ENCODE measurements at places on chromosomes 7 and 10.

GRCh38 chr7:112789453-112789816, 758 bp downstream of the TMEM168 start:
- DNase-seq, result no peak

- DNase-seq, result no peak
Observed at GRCh38 chr7:144738708-144739314, 97.0 kb downstream of the TPK1 start.

- no peak for DNase-seq
Observed at GRCh38 chr10:74677951-74678350, 148.4 kb upstream of the KAT6B start.

DNA sequence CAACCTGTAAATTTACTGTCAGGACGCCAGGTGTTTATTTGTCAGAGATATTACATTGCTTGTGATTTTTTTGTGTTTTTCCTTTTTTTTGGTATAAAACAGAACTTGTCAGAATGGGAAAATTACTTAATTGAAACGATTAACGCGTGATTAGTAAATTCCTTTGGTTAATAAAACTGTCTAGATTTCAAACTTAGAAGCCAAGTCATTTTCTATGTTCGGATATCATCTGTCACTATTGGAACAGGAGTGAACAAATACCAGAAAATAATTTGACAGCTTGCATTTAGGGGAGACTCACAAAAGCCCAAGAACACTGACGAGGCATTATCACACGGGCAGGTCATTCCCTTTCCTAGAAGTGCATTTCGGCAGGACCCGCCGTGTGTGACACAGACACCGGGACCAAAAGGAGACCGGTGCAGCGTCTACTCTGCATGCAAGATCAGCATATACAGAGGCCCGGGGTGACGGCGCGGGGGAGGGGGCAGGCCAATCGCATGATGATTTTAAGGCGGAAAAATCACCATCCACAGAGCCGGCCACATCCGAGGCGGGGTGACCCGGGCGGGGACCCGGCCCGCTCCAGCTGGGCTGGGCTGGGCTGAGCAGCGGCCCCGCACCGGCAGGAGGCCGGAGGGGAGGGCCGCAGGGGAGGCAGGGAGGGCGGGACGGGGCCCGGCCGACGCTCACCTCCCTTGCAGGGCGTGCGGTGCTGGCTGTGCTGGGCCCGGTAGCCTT, 841 bp downstream of the GLUD1 start:
- DNase-seq, result no peak

DNA sequence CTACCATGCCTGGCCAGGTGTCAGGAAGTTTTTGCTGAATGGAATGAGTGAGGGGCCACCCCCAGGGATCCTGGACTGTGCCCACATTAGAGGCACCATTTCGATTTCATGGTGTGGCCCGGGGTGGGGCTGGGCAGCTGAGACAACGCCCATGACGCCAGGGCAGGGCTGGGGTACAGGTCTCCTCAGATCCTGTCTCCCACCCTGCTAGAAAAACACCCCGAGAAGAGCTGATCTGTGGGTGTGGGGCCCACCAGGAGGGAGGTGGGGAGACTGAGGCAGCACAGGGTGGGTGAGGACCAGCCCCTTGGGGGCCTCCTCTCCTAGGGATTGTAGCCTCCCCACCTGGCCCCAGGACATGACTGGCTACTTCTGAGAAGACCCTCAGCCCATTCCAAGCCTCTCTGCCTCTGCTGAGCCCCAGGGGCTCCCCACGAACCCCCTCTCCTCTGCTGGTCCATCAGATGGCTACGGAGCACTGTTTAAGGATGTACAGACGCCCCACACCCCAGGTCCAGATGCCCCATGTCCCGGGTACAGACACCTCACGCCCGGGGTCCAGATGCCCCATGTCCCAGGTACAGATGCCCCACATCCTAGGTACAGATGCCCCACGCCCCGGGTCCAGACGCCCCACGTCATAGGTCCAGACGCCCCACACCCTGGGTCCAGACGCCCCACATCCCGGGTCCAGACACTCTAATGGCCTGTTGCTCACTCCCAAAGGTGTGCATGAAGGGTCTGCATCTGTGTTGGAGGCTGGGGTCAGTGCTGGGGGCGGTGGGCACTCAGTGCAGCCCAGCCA, 99.4 kb downstream of the MICALL2 start:
- no peak for DNase-seq

GRCh38 chr7:142412551-142413193, 154.8 kb upstream of the PRSS58 start:
- DNase-seq, result peak; percentile 32

DNA sequence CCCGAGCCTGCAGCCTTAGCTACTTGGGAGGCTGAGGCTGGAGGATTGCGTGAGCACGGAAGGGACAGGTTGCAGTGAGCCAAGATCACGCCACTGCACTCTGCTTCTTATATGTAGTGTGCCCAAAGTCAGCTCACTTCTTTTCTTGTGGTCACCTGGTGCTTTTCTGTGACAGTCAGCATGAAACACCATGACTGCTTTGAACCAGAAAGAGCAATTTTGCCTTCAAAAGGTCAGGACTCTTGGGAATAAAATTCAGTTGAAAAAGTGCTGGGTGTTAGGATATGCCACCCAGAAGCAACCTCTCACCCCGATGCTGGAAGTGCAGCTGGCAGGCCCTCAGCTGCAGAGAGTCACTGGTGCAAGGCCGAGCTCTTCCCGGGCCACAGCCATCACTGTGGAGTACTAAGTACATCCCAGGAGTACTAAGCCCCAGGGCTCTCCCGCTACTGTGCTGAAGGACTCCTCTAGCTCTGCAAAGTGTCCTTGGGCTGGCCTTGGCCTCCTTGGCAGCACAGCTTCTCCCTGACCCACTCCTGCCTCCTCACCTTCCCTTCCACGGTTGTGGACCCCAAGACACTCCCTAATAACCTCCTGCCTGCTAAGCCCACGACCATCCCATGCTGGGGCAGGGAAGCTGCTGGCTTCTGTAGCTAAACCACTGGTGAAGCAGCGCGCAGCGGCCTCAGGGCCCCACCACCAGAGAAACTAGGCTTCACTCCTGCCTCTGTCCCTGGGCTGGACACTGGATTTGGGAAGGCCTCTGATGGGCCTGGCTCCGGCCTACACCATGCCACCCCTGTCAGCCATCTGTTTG, 17.6 kb upstream of the GDI2 start:
- DNase-seq, result no peak

GRCh38 chr10:116665541-116666125, 44.9 kb downstream of the PNLIPRP2 start:
- no peak for DNase-seq

- DNase-seq, result no peak
Observed at GRCh38 chr7:121796936-121797656, 75.9 kb upstream of the PTPRZ1 start.
